Activated T-helper 1 cell treated with anti-CD3 and anti-CD28 coated beads, Interleukin-12 subunit alpha, Interleukin-12 subunit beta, Interleukin-2, Interleukin-4 antibody, amounts not matched to agents 30 ng/mL and 10 ng/mL and 1 ng/mL, durations not matched to agents 14 hours and 24 hours and 36 hours (primary cell): ENCODE measurements at places on chromosomes 3 and 15. TPM values are rescaled to one million over a fixed set of nuclear protein-coding genes. Genes with fewer than 3 reads are reported as not detected.

- H3K27me3 ChIP-seq, result peaks cover 6% of the 10 kb centered on the region
- DNase-seq, result no peak
- H3K27ac ChIP-seq, result no peak overlapping the region
- H3K4me3 ChIP-seq, result no peak overlapping the region
- H3K4me1 ChIP-seq, result no peaks in the 10 kb centered on the region
Observed at GRCh38 chr3:33915796-33916546, 117.5 kb downstream of the PDCD6IP start.

GRCh38 chr15:95249524-95249923 lies 1018.2 kb downstream of the MCTP2 start:
- no peaks in the 10 kb centered on the region for H3K4me1 ChIP-seq
- no peaks in the 10 kb centered on the region for H3K36me3 ChIP-seq
- DNase-seq, result no peak

DNA sequence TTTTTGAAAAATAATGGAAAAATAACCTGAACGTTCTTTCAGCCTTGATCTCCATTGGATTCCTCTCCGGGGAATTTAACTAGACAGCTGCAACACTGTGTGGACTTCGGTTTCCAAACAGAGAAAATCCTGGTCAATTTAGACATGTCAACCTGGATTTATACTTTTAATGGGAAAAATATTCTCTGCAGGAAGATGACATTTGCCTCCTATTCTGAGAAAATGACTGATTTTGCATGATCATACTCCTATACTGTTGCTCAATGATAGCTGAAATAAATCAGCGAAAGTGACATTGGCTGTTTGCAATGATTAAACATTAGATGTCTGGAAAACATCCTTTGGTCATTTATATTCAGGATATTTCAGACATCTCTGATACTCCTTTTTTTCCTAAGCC lies 94.8 kb downstream of the GABRG3 start:
- no peak overlapping the region for H3K4me3 ChIP-seq
- no peaks in the 10 kb centered on the region for H3K36me3 ChIP-seq
- no peaks in the 10 kb centered on the region for H3K27me3 ChIP-seq
- no peaks in the 10 kb centered on the region for H3K4me1 ChIP-seq

GRCh38 chr15:75861750-75862402 lies 18.6 kb downstream of the UBE2Q2 start:
- no peaks in the 10 kb centered on the region for H3K27me3 ChIP-seq
- H3K4me1 ChIP-seq, result peaks cover 44% of the 10 kb centered on the region
- no peak overlapping the region for H3K27ac ChIP-seq
- no peak for DNase-seq
- peaks cover 35% of the 10 kb centered on the region for H3K36me3 ChIP-seq
- H3K4me3 ChIP-seq, result no peak overlapping the region

GRCh38 chr3:193911784-193912340 lies 224.1 kb upstream of the HES1 start:
- peaks cover 4% of the 10 kb centered on the region for H3K27me3 ChIP-seq
- DNase-seq, result no peak
- peaks cover 31% of the 10 kb centered on the region for H3K4me1 ChIP-seq
- peak overlapping the region; percentile 74 for H3K27ac ChIP-seq
- peak overlapping the region; percentile 28 for H3K4me3 ChIP-seq
- peaks cover 4% of the 10 kb centered on the region for H3K36me3 ChIP-seq

DNA sequence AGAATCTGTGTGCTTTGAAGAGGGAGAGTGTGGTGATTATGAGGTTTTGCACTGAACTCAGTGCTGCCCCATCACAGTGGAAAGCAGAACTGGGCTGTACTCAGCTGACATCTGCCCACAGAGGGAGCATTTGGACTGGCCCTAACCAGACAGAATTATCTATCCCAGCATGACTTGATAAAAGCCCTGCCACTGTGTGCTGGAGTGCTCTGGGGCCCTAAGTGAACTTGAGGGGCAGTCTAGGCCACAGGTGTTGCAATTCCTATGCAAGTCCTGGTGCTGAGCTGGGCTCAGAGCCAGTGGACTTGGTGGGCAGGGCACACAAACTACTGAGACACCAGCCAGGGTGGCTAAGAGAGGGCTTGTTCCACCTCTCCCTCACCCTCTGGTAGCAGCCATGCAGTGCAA lies 269.2 kb upstream of the CTNNB1 start:
- peaks cover 22% of the 10 kb centered on the region for H3K27me3 ChIP-seq
- H3K27ac ChIP-seq, result no peak overlapping the region
- H3K4me3 ChIP-seq, result no peak overlapping the region

CPA3 gene
- total RNA-seq, result not detected in 2 replicates

FGD5 gene
- total RNA-seq, result not detected in 2 replicates

RLBP1 gene
- total RNA-seq, result not detected in 2 replicates
